ENCODE measurements at places on chromosomes 1 and 21.
A peak's percentile ranks its signal among the peaks of the same experiment; 100 is the strongest.

DNA sequence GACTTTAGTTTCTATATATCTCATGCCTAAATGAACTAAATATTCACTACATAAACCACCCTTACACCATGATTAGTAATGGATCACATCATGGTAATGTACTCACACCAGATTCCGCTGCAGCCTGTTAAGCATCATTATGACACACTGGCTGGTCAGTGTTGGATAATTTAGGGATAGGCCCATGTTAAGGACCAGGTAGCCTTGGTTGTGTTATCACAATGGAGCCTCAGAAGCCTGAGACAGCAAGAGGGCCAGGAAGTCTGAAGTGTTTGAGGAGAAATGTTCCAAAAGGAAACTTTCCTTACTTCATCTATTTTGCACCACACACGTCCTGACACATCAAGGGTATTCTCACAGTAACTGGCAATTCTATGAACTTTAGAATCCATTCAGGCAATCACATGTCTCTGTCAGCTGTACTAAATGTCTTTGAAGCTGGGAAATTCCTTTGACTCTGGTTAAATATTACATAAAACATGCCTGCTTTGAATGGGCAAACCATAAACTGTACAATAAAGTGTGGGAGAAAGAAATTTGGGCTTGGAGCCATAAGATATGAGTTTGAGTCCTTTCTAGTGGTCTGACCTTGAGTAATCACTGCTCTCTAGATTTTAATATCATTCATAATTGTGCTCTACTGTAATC is 105.3 kb upstream of the DPT start:
- no peaks in the 10 kb centered on the region for H3K27me3 ChIP-seq
- no peak overlapping the region for H3K4me3 ChIP-seq
- no peak for DNase-seq
- H3K36me3 ChIP-seq: no peaks in the 10 kb centered on the region
- H3K27ac ChIP-seq: no peak overlapping the region
- no peaks in the 10 kb centered on the region for H3K4me1 ChIP-seq

DNA sequence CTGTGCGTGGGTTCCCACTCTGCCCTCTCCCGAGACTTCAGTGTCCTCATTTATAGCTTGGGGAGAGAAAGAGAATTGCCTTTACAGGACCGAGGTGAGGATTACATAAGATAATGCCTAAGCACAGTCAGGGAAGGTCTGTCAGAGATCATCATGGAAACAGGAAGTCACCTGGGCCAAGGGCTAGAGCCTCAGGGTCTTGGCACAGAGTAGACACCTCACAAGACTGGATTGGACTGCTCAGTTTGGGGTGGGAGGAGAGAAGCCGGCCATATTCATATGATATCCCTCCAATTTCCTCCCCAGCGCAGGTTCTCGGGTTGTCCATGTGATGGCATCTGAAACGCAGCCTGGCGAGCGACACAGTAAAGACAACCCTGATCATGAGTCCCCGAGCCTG is 3.8 kb downstream of the CNR2 start:
- H3K27me3 ChIP-seq: no peaks in the 10 kb centered on the region
- no peak for DNase-seq
- H3K36me3 ChIP-seq: no peaks in the 10 kb centered on the region
- H3K4me1 ChIP-seq: no peaks in the 10 kb centered on the region
- no peak overlapping the region for H3K4me3 ChIP-seq

DNA sequence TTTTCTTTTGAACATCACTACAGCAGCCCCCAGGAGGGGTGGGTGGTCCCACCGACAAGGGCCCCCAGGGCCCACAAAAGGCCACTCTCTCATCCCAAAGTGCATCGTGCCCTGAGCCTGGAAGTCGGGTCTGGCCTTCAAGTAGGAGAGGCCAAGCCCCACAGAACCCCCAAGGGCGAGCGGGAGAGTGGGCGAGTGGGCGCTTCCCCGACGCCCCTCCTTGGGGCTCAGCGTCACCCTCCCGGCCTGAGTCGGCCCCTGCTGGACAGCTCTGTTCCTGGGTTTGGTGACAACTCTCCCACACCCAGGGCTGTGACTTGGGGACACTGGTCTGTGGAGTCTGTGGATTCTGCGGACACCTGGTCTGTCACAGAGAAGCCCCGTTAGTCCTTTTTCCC is 42.2 kb upstream of the COL18A1 start:
- H3K4me1 ChIP-seq: peaks cover 50% of the 10 kb centered on the region
- H3K4me3 ChIP-seq: no peak overlapping the region
- H3K36me3 ChIP-seq: no peaks in the 10 kb centered on the region
- no peak for DNase-seq

DNA sequence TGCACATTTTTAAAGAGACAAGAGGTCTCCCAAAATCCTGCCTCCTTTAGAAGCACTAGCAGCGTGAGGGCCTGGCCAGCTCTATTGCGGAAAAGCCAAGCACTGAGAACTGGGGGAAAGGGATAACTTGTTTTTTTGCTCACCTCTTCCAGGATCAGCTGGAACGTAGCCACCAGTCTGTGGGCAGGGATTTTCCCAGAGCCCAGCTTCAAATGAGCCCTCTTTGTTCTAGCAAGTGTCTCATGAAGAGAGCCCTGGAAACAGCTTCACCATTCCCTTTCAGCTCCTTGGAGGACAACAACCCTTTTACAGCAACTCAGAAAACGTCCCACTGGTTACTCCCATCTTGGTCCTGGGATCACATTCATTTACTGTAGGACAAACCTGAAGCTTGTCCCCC is 195.4 kb downstream of the LMX1A start:
- no peaks in the 10 kb centered on the region for H3K27me3 ChIP-seq
- no peak overlapping the region for H3K4me3 ChIP-seq
- no peak for DNase-seq
- no peaks in the 10 kb centered on the region for H3K4me1 ChIP-seq
- no peaks in the 10 kb centered on the region for H3K36me3 ChIP-seq
- no peak overlapping the region for H3K27ac ChIP-seq

GRCh38 chr1:99352821-99353220 is 88.5 kb downstream of the PLPPR4 start:
- no peak for DNase-seq
- H3K27ac ChIP-seq: no peak overlapping the region
- no peak overlapping the region for H3K4me3 ChIP-seq
- no peaks in the 10 kb centered on the region for H3K36me3 ChIP-seq
- no peaks in the 10 kb centered on the region for H3K4me1 ChIP-seq
- no peaks in the 10 kb centered on the region for H3K27me3 ChIP-seq

- H3K27ac ChIP-seq: no peak overlapping the region
- DNase-seq: no peak
Measured at GRCh38 chr1:212930986-212931678, 19.2 kb upstream of the VASH2 start.

GRCh38 chr1:216222288-216222687 is 201.0 kb downstream of the USH2A start:
- DNase-seq: no peak
- H3K27ac ChIP-seq: no peak overlapping the region
- H3K36me3 ChIP-seq: no peaks in the 10 kb centered on the region
- no peaks in the 10 kb centered on the region for H3K4me1 ChIP-seq

GRCh38 chr1:30900931-30901560 is 7.5 kb downstream of the SDC3 start:
- DNase-seq: no peak
- peaks cover 36% of the 10 kb centered on the region for H3K4me1 ChIP-seq
- H3K36me3 ChIP-seq: no peaks in the 10 kb centered on the region
- no peak overlapping the region for H3K4me3 ChIP-seq
- no peaks in the 10 kb centered on the region for H3K27me3 ChIP-seq

DNA sequence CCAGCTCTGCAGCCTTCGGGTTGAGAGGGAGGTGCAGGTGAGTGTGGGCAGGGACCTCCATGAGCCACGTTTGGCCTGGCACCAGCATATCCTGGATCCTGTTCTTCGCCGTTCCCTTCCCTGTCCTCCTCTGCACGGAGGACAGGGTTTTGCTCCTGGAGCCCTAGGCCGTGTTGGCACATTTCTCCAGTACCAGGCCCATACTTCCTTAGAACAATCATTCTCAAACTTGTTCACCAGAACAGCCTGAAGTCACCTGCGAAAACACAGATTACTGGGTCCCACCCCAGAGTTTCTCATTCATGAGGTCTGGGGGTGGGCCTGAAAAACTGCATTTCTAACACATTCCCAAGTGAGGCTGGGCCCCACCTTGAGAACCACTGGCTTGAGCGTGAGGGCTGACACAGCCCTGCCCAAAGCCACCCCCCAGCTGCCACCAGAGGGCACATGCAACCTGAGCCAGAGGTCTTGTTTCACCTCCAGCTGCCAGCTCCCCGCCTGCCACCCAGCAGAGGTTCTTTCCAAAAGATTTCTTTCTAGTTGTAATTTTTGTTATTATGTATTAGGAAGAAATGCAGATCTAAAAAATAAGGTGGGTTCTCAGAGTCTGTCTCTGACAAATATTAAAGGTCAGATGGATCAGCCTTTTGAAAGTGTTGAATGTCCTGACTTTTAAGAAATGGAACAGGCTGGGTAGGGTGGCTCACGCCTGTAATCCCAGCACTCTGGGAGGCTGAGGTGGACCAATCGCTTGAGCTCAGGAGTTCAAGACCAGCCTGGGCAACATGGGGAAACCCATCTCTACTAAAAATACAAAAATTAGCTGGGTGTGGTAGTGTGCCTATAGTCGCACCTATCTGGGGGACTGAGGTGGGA is 39.6 kb upstream of the LDLRAP1 start:
- H3K27ac ChIP-seq: peak overlapping the region; percentile 73
- H3K27me3 ChIP-seq: no peaks in the 10 kb centered on the region
- peaks cover 6% of the 10 kb centered on the region for H3K4me1 ChIP-seq
- H3K4me3 ChIP-seq: no peak overlapping the region
- H3K36me3 ChIP-seq: no peaks in the 10 kb centered on the region

DNA sequence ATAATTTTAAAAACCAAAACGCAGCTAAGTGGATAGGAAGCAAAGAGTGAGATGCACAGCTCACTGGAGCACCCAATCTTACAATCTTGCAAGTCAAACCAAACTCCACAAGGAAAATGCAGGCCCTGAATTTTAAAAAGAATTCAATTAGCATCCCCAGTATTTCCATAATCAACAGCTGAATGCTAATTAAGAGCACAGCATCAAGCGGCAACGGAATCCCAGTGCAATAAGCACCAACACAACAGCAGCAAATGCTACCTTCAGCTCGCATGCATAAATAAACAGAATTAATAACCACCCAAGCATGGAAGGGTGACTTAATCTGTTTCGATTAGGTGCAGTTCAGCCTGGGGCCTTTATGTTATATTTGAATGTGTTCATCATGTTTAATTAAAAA is 142.9 kb downstream of the SLC45A1 start:
- DNase-seq: no peak
- H3K4me3 ChIP-seq: no peak overlapping the region
- H3K4me1 ChIP-seq: peaks cover 27% of the 10 kb centered on the region
- H3K27me3 ChIP-seq: no peaks in the 10 kb centered on the region

DNA sequence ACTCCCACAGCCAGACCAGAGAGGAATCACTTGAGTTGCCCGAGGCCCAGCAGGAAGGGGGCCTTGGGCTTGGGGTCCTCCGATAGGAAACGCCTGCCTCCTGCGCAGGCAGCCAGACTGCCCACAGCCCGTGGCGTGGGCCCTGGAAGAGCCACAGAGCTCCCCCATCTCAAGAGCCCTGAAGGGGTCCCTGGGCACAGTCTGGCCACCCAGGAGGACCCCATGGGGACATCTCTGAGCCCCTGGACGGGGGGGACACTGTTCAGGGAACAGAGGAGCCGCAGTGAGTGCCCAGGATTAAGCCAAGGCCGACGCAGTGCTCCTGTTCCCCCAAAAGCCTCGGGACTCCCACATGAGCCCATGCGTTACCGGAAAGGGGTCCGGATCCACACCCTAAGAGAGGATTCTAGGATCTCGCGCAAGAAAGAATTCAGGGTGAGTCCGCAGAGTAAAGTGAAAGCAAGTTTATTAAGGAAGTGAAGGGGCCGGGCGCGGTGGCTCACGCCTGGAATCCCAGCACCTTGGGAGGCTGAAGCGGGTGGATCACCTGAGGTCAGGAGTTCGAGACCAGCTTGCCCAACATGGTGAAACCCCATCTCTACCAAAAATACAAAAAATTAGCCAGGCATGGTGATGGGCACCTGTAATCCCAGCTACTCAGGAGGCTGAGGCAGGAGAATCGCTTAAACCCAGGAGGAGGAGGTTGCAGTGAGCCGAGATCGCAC is 38.1 kb upstream of the LBR start:
- H3K4me3 ChIP-seq: no peak overlapping the region
- no peak overlapping the region for H3K27ac ChIP-seq
- H3K36me3 ChIP-seq: no peaks in the 10 kb centered on the region
- DNase-seq: no peak
- H3K4me1 ChIP-seq: no peaks in the 10 kb centered on the region

DNA sequence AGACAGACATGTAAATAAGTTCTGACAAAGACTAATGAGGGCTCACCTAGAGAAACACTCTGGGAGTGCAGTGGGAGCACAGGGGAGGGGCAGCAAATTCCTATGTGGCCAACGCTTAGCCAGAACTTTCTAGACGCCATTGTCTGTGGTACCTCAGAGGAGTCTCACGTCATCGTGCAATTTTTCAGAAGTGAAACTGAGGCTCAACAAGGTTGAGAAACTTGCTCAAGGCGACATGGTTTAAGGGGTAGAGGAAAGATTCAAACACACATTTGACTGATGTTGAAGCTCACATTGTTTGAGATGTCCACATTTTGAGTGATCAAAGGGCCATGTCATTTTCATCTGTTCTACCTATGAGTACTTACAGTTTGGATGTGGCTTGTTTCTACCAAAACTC is 152.6 kb upstream of the LMO4 start:
- no peaks in the 10 kb centered on the region for H3K27me3 ChIP-seq
- no peak for DNase-seq
- no peak overlapping the region for H3K4me3 ChIP-seq
- no peak overlapping the region for H3K27ac ChIP-seq
- H3K4me1 ChIP-seq: no peaks in the 10 kb centered on the region

DNA sequence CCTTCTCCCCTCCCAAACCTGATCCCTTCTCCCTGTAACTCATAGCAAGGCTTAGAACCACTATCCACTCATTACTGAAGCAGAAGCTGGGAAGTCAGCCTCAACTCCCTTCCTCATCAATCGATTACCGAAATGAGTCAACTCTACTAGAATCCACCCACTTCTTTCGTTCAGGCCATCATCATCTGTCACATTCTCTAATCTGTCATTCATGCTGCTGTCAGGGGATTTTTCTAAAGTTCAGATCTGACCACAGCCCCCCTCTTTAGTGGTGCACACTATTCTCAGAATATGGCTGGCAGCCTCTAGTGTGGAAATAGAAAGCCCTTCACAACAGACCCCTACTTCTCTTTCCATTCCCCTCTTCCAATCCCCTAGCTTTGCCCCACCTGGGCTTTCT is 5.1 kb downstream of the NT5C1A start:
- no peak for DNase-seq
- H3K27me3 ChIP-seq: no peaks in the 10 kb centered on the region
- H3K36me3 ChIP-seq: no peaks in the 10 kb centered on the region
- no peak overlapping the region for H3K4me3 ChIP-seq

DNA sequence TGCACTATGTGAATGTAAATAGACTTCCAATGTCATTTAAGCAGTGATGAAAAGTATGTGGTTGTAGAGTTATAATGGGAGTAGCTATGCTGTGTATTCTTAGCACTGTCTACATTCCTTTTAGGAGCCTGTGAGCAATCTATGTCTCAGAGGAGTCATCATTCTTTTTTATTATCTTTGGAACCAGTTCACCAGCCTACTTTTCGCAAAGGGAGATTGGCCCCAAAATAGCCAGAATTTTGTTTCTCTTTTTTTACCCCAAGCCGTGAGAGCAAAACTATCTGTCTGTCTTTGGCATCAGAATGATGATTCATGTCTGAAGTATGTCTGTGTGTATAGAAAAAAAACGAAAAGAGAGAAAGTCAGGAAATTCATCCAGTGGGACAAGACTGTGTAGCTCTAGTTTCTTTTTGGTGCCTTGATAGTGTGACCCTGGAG is 44.2 kb downstream of the OSBPL9 start:
- no peak overlapping the region for H3K4me3 ChIP-seq
- no peaks in the 10 kb centered on the region for H3K27me3 ChIP-seq
- H3K4me1 ChIP-seq: no peaks in the 10 kb centered on the region
